ENCODE measurements at places on chromosomes 2 and 18.

- peak; percentile 2 for DNase-seq
Measured at GRCh38 chr2:133324150-133324561, 244.1 kb downstream of the NCKAP5 start.

GRCh38 chr2:156703642-156704041 lies 267.5 kb downstream of the GPD2 start:
- DNase-seq, result no peak

DNA sequence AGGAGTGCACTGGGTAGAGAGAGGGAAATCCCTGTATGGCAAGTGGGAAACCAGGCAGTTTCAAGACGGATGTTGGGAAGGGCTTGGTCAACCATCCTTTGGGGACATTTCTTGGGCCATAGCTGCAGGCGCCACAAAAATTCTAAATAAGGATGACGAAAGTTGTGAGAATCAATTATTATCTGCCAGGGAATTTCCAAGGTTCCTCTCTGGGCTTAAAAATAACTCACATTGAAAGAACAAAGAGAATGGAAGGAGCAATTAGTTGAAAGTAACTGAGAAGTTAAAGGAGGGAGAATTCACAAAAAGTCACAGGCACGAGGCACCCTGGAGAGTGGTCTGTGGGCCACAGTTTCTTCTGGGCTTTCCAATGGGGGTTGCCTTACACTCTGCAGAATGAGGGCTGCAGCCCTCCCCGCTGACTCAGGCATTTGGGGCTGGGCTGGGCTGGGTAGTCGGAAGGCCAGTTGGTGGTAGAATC lies 195.7 kb downstream of the SMAD7 start:
- DNase-seq, result no peak

DNA sequence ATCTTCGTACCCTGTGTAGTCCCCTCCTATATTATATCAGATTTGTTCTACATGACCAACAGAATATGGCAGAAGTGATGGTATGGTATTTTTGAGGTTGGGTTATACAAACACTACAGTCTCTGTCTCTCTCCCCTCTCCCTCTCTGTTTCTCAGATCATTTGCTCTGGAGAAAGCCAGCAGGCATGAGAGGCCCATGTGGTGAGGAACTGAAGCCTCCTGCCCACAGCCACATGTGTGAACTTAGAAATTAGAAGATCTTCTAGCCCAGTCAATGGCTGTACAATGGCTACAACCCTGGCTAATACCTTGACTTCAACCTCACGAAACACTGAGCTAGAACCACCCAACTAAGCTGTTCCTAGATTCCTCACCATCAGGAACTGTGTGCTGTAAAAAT lies 250.6 kb downstream of the SMAD2 start:
- no peak for DNase-seq

- DNase-seq, result no peak
Measured at GRCh38 chr18:79185648-79186047, 116.5 kb downstream of the ATP9B start.

DNA sequence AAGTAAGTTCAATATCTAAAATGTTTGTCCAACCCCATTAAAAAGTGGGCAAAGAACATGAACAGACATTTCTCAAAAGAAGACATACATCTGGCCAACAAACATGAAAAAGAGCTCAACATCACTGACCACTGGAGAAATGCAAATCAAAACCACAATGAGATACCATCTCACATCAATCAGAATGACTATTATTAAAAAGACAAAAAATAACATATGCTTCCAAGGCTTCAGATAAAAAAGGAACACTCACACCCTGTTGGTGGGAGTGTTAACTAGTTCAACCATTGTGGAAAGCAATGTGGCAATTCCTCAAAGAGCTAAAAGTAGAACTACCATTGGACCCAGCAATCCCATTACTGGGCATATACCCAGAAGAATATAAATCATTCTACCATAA lies 931.1 kb downstream of the LRP1B start:
- DNase-seq, result no peak

DNA sequence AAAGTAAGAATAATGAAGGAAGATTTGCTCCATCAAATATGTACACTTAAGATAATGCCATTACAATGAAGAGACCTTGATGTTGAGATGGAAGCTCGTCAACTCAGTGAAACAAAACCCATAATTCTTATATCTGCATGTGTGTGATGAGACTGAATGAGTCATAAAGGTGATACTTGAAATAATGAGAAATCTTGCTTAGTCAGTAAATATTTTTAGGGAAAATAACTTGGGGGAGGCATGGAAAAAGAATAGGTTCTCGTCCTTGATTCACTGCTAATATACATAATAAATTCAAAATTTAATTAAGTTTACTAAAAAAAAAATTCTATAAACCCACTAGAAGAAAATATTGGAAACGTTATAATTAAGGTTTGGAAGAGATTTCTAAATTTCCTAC lies 75.2 kb downstream of the TRIB2 start:
- DNase-seq, result no peak

DNA sequence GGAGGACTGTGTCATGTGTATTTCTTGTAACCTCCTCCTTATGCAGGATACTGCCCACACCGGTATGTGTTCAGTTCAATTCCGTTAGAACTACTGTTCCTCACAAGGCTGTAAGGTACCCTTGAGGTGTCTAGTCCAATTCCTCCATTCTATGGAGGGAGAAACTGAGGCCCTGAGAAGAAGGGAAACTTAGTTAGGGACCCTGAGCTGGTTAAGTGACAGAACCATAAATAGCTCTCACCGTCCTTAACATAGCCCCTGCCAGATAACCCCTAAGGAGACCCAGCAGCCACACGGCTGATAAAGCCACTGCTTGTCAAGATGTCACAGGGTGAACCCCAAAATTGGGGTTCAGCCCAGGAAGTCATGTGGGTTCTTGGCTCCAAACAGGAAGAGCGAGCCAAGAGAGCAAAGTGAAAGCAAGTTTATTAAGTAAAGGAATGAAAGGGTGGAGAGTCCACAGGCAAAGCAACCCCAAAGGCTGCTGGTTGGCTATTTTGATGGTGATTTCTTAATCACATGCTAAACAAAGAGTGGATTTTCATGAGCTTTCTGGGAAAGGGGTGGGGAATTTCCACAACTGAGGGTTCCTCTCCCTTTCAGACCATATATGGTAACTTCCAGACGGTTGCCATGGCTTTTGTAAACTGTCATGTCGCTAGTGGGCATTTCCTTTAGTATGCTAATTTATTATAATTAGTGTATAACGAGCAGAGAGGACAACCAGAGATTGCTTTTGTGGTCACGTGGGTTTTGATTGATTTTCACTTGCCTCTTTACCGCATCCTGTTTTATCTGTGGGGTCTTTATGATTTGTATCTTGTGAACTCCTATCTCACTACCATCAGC lies 83.4 kb upstream of the RTN4 start:
- DNase-seq, result peak; percentile 32

- DNase-seq, result no peak
Measured at GRCh38 chr2:203404996-203405395, 76.8 kb downstream of the ABI2 start.

DNA sequence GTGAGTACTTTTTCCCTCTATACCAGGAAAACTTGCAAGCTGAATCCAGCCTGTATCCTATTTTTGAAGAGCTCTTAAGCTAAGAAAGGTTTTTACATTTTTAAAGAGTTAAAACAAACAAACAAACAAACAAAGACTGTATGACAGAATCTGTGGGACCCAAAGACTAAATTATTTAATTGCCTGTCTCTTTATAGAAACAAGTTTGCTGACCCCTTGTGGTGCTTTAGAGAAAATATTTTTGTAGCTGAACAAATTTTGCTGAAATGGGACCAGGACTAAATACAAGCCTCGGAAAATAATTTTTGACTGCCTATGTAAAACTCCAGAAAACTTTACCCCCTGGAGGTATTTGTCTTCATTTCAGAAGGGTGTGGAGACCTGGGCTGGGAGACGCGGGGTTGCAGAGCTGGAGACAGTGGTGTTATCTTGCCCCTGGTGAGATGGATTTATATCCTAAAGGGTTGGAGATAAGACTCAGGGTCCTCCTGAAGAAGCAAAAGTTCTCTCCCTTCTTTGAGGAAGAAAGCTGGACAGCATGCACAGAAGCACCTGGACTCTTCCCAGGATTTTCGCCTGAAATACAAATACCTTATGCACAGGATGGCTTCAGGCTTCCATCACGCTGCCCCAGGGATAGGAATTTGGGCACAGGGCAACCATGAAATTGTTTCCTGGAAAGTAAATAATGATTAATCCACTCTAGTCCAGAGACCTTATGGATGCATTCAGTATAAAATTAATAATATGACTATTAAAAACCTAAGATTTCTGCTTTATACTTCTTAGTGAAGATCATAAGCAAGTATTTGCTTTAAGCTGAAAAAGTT lies 54.3 kb downstream of the TMX3 start:
- peak; percentile 20 for DNase-seq

- no peak for DNase-seq
Measured at GRCh38 chr2:5254791-5255332, 437.3 kb upstream of the SOX11 start.

GRCh38 chr2:192499476-192499875 lies 304.7 kb upstream of the TMEFF2 start:
- peak; percentile 94 for DNase-seq

DNA sequence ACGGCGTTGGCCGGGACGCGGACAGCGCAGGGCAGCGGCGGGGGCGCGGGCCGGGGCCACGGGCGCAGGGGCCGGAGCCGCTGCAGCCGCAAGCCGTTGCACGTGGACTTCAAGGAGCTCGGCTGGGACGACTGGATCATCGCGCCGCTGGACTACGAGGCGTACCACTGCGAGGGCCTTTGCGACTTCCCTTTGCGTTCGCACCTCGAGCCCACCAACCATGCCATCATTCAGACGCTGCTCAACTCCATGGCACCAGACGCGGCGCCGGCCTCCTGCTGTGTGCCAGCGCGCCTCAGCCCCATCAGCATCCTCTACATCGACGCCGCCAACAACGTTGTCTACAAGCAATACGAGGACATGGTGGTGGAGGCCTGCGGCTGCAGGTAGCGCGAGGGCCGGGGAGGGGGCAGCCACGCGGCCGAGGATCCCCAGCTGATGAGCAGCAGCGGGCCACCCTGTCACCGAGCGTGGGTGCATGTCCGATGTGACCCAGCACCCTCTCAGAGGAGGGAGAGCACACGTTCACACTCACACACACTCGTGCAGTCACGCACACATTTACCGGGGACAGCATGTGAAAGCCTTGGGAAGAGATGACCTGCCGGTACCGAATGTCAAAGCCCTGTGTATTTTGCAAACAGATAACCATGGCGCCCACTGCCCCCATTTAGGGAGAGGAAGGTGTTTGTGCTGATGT lies 4.2 kb downstream of the GDF7 start:
- no peak for DNase-seq

GRCh38 chr2:105573910-105574655 lies 170.6 kb upstream of the NCK2 start:
- DNase-seq, result no peak

- DNase-seq, result no peak
Measured at GRCh38 chr2:127389778-127390435, 2.1 kb upstream of the MAP3K2 start.

- no peak for DNase-seq
Measured at GRCh38 chr2:210655229-210655975, 99.0 kb downstream of the CPS1 start.

DNA sequence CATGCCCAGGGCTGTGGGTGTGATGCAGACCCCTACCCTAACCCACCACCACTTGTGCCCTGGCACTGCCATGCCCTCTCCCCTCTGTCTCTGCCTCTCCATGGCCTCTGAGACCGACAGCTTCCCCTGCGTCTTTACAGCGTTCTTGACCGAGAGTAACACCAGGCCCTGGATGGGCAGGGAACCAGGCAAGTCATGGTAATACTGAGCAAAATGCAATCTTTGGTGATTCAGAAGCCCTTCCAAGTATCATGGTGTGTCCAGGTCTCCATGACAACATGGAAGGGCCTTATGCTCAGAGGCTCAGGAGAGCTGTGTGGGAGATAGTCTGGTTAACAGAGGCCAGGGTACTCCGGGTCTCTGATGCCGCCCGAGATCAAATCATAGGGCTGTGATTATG lies 176.1 kb downstream of the KLHL29 start:
- DNase-seq, result no peak

DNA sequence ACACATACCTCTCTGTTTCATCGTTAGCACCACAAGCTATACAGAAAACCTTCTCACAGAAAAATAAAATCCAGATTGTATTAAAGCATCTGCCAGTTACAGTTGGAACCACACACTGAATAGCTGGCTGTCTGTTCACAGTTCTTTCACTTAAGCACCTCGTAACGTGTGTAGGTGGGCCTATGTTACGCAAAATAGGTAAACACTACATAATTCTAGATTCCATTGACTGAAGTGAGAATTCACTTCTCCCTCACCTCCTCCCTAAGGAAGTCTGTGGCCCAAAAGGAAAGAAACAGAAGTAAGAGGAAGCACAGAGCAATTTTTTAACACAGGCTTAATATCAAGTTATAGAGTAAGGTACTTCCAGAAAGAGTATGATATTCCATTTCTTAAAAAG lies 24.9 kb downstream of the PELI1 start:
- no peak for DNase-seq

DNA sequence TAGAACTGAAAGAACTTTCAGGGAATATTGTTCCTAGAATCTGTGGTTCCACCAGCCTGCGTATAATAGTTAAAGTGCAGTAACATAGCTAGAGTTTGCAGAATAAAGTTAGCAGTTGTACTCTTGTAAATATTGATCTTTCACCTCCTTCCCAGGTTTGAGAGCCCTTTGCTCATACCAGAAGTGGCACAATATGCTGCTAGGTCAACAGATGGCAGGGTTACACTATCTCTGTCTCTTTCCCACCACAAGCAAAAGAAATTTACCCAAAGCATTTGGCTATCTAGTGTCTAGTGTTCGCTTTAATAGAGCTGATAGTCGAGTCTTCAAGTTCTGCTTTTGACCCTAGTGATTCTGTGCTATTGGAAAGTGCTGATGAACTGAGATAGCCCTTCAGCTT lies 119.0 kb upstream of the KLHL14 start:
- DNase-seq, result no peak

DNA sequence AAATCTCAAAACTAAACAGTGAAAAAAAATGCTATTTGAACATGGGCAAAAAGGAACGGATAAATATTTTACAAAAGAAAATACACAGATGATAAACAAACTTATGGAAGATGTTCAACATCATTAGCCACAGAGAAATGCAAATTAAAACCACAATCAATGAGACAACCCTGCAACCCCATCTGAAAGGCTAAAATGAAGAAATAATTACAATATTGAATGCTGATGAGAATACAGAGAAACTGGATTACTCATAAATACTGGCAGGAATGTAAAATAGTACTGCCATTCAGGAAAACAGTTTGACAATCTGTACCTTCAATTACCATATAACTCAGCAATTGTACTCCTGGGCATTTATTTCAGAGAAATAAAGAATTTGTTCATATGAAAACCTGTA lies 193.1 kb upstream of the UBE2E3 start:
- no peak for DNase-seq

- DNase-seq, result peak; percentile 81
Measured at GRCh38 chr18:23053776-23054457, 81.4 kb upstream of the CABLES1 start.

DNA sequence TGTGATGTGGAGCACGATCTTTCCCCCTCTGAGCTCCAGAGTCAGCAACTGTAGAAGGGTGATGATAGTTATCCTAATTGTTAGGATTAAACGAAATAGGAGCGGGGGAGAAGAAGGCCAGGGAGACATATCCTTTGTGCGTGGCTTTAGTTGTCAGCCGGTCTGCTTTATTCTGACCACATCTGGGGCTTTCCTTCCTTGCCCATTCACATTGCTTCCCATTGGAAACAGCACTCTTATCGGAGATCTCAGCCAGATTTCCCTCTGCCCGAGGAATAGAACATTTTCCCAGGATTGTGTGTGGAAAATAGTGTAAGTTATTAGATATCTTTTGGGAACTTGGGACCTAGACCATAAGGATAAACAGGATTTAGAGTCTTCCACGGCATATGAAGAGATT lies 1.5 kb downstream of the RALB start:
- no peak for DNase-seq

- no peak for DNase-seq
Measured at GRCh38 chr2:204492417-204492816, 52.9 kb upstream of the PARD3B start.

All from retinal pigment epithelial cell (primary cell).